Stimulated activated CD4-positive, alpha-beta T cell treated with anti-CD3 and anti-CD28 coated beads, Interleukin-4, amount 100 ng/mL, for 48 hours (primary cell): ENCODE measurements at places on chromosomes 1 and 21.

DNA sequence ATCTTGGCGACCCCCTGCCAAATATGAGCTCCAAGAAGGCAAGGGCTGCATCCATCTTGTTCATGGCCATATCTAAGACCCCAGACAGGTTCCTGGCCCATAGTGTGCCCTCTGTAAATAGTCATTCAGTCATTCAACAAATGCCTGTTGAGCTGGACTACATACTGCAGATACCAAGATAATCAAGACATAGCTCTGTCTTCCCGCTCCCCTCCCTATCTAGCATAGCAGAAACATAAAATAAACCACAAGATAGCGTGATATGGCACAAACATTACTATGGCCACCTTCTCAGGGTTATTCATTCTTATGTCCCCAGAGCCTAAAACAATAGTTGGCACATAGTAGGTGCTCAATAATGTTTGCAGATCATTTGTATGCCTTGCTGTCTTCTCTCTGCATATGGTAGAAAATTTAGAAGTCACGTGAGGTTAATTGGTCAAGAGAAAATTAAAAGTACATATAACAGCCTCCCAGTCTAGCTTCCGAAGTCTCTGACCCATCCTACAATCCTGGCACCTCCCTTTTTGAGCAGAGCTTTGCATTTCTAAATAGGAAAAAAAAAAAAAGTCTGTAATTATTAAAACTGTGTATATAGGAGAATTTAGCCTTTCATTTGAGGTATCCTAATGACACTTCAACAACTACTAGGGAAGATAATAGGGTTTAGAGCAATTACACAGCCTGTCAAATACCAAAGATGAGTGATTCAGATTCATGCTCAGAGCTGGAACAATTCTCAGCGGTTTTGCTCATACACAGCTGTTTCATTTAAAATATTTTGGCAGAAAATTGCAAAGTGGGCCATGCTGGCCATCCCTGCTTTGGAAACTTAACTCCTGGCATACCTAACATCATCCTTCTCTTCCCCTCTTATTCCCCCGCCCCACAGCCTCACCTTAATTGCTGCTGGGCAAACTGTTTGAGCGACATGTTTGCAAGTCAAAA is 219.0 kb downstream of the KAZN start:
- no peak for DNase-seq

GRCh38 chr1:162463021-162463420 is 34.6 kb upstream of the UHMK1 start:
- no peak for DNase-seq

DNA sequence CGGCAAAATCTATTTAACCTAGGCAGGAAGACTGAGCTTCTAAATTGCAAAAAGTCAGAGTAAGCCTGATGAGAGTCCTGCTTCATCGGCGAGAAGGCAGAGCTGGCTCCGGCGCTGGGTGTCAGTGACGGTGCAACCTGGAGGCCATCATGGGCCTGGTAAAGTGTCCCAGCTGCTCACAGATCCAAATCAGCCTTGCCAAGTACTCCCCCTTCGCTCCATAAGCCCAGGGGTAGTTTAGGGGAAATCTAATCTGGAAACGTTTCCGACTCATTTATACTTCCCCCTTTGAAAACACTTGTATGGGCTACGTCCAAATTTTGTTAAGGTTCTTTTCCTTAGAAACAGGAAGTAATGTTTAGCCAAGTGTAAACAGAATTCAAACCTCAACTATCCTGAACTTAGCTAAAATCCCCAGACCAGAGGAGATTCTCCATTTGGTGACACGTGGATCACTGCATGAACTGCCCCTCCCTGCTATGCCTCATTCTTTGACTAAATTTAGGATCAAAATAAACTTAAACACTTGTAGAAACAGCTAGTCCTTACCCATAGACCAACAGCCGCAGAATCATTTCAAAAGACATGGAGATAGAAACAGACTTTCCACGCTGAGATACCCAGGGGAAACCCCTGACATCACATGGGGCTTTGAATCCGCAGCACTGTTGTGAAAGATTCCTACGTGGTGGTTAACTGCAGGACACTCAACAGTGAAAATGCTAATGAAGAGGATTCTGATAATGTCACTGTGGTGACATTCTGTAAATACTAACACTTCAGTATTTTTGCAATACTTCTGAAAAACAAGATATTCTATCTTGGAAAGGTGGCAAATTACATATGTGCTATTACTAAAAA is 172.7 kb downstream of the TGFBR3 start:
- DNase-seq: peak; percentile 45

GRCh38 chr1:41393716-41394368 is 32.6 kb downstream of the FOXO6 start:
- no peak for DNase-seq

DNA sequence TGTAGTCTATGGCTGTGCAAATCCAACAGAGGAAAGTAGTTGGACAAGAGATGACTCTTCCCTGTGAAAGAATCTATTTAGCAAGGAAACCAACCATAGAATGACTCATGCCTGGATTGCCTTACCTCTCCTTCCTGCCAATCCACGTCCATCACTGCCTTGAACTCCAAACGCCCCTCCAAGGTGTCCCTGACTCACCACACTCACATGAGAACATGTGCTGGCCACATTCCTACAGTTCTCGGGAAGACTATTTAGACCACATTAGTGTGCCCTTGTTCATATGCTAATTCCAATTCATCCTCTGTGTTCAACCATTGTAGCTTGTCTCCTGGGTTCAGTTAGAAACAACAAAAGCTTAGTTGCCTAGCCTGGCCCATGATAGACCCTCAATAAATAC is 157.3 kb downstream of the SLC30A10 start:
- DNase-seq: no peak

DNA sequence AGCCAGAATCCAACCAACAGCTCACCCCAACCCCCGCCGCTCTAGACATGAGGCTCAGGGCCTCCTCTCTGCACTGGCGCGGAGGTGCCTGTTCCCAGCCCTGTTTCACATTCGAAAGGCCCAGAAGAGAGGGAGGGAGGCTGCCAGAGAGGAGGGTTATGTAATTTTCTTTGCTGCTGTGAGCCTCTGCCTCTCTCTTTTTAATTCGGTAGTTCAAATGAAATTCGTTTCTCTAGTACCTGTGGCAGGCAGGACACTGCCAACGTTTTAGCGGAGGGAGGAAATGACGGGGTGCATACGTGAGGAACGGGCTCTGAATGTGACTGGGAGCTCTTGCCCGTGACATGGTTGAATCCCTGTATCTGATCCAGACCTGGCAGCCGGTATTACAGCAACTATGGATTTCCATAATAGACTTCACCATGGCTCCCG is 9.4 kb downstream of the PRDM16 start:
- DNase-seq: no peak

- DNase-seq: no peak
Measured at GRCh38 chr1:193284219-193284618, 97.8 kb upstream of the B3GALT2 start.

DNA sequence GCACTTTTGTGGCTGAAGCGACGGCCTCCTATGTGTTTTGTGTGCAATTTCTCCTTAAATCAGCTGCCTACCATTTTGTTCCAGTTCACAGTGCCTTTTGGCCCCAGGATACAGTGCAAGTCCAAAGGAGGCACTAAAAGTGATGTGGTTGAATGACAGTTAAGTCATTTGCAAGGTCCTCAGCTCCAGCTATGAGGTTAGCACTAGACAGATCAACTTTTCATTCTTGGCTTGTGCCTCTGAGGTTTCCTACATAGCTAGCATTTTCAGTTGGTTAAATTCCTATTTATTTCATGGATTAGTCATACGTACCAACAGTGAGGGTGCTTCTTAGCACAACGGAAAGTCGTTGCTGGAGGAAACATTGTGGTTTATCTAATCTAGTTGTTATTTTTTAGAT is 59.3 kb upstream of the NTPCR start:
- no peak for DNase-seq

DNA sequence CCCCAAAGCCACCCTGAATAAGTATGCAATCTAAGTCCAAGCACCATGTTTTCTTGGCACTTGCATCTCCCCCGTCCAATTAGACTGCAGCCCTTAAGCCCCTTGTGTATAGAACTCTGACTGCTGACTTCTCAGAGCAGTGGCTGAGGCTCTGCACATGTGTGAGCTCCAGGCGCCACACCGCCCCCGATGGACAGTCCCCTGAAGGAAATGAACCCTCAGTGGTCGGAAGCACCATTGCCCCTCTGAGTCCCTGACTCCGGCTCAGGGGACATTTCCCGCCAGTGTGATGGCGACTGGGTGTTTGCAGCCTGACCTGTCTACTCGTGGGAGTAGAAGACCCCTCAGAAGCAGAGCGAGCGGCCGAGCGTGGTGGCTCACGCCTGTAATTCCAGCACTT is 37.2 kb upstream of the SCCPDH start:
- DNase-seq: no peak

DNA sequence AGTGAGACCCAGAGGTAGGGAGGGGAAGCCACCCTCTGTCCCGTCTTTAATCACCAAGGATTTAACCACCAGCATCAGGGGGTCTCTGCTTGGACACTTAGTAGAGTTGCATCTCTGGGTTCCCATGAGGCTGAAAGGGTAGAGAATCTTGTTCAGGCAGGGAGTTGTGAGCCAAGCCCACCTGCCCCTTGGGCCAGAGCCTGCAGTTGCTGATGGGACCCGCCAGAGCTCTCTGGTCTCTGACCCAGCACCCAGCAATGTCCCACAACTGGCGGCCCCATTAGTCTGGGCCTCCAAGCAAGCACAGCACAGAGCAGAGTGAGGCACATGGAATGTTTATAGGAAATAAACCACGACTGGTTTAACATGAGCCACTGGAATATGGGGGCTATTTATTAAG is 166.3 kb downstream of the TRIM33 start:
- no peak for DNase-seq

DNA sequence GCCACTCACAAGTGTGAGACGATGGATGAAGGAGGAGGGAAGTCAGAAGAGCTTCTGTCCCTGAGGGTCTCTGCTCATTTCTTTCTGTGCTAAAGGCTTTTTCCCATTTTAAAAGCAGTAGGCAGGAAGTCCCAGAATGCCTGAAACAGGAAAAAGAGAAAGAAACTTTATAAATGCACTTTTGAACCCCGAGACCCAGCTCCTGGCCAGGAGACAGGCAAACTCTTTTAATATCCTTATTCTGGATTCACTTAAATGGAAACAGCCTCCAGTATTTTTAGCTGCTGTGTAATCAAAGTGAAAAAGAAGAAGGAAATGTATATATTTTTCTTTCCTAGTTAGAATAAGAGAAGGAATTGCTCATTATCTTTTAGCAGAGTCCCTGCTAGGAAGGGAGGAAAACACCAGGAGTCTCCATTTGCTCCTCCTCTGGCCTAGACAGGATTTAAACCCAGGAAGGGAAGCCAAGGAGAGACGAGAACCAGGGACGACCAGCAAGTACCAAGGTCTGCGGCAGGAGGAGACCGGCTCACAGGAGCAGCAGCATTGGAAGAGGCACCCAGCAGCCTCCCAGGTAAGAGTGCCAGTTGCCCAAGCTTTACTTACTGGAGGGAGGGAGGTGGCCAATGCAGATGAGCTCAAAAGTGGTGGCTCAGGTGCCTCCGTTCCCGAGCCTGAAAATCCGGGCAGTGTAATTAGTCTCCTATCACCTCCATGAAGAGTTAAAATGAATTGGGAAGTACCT is at the start of gene TNN:
TSS of gene TNN (plus strand) at position 472 of the 745 bp plus-strand sequence. CDS start 9,586 bp downstream, outside the sequence.
- no peak for DNase-seq

DNA sequence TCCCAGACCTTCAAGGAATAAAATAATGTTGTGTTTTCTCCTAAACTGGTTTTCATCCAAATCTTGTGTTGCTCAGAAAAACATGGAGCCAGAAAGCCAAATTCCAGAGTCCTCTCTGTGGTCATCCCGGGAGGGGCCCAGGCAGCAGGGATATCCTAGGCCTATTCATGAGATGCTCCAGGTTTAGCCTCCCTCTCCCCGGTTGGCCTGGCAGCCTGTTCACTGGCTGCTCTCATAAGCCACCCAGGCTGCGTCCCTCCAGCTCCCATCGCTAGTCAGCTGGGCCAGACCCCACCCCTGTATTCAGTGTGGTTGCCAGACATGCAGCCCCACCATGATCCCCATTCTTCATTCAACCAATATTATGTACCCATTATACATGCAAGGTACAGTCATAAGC is 113.4 kb upstream of the F3 start:
- no peak for DNase-seq

GRCh38 chr1:248886237-248886895 is 19.7 kb upstream of the PGBD2 start:
- no peak for DNase-seq

GRCh38 chr1:240539769-240540414 is 72.1 kb downstream of the GREM2 start:
- DNase-seq: no peak

GRCh38 chr1:92478393-92478792 is 8.3 kb downstream of the GFI1 start:
- DNase-seq: no peak
